Stimulated activated CD8-positive, alpha-beta memory T cell treated with anti-CD3 and anti-CD28 coated beads, Interleukin-4, amount 100 ng/mL, for 1 hour (primary cell): ENCODE measurements at places on chromosomes 6 and 20.

DNA sequence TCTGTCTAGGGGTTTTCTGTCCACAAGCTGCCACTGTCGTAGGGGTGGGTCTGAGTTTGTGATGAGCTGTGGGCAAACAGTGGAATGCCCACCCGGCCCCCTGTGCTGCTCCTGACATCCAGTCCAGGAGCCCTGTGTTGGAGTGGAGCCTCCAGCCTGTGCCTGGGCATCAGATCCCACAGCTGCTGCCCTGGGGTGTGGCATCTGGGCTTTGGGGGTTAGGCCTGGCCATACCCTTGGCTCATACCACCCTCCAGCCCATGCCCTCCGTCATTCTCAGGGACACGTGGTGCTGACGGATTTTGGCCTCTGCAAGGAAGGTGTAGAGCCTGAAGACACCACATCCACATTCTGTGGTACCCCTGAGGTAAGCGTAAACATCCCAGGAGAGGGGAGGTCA is 12.9 kb downstream of the SGK2 start:
- DNase-seq = no peak

DNA sequence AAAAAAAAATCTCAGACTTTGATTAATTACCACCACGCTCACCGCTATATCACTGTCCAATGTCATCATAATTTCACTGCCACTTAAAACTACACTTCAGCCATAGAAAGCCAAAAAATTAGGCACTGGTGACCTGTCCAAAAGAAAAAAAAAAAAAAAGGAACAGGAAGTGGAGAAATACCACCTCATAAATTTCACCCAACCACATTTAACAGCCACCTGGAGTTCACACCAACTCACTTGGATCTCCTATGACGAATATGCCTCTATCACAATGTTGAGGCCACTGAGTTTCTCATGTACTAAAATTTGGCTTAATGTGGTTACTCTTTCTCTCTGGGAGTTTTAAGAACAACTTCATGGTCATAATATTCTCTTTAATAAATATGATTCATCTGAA is 237.5 kb upstream of the RSPO3 start:
- DNase-seq = no peak

DNA sequence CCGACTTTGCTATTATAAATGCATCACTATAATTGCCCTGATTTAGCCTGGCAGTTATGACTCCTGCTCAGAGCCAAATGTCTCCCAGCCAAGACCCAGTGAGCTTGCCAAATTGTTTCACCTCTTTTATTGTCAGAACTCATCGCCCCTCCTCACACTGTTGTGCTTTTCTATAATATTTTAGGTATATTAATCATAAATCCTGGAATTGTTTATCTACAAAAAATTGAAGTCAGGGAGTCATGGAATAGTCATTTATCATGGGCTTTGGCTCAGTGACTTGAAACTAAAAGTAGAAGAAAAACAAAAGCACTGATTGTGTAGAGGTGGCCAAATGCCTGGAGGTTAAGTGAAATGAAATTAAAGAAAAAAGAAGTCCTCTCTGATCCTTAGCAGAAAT is 85.6 kb downstream of the PFDN4 start:
- DNase-seq = no peak

GRCh38 chr6:16769131-16769985 is 8.1 kb upstream of the ATXN1 start:
- DNase-seq = peak; percentile 34

- DNase-seq = no peak
These were observed 314.3 kb upstream of the NT5E start for GRCh38 chr6:85135376-85136094.

- DNase-seq = no peak
These were observed 134.1 kb downstream of the LCA5 start for GRCh38 chr6:79403086-79403485.

GRCh38 chr20:9609887-9610502 is 95.6 kb downstream of the LAMP5 start:
- no peak for DNase-seq

DNA sequence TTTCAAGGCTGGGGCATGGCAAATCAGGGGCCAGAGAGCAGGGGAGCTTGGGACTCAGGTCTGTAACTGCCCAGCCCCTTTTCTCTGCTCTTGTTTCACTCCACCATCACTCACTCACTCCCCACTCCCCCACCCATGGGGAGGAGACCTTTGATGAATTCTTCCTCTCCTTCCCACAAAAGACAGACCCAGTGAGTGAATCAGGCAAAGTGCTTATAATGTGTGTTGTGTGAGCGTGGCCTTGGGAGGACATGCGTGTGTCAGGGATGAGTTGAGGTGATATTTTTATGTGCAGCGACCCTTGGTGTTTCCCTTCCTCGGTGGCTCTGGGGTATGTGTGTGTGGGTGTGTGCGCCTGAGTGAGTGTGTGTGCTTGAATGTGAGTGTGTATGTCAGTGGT is 1.0 kb upstream of the CUL9 start:
- DNase-seq = no peak

GRCh38 chr6:117555882-117556498 is 46.3 kb downstream of the GOPC start:
- peak; percentile 25 for DNase-seq

DNA sequence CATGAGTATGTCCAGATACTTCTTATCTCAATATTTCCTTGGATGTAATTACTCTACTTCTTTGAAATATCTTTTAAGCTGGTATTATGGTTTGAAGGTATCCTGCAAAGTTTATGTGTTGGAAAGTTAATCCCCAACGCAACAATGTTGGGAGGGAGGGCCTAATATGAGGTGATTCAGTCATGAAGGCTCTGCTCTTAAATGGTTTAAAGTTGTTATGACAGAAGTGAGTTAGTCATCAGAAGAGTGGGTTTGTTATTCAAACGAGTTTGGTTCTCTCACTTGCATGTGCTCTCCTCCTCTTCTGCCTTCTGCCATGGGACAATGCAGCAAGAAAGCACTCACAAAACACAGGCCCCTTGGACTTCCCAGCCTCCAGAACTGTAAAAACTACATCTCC is 176.3 kb downstream of the KCNQ5 start:
- no peak for DNase-seq

DNA sequence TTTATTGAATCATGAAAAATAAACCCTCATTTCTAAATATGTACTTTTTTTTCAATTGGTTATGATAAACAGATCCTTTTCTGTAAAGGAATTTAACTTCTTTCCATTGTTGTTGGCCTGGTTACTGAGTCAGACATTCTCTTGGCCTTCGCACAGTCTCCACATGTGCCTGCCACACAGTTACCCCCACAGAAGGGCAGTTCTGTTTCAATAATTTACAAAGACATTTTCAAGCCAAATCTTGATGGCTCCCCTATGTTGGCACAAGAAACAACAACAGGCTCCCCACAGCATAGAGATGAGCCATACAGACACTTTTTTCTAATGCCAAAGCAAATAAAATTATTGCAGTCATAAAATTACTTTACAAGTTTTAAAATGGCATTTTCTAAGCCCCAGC is 55.6 kb upstream of the BEND6 start:
- DNase-seq = no peak

DNA sequence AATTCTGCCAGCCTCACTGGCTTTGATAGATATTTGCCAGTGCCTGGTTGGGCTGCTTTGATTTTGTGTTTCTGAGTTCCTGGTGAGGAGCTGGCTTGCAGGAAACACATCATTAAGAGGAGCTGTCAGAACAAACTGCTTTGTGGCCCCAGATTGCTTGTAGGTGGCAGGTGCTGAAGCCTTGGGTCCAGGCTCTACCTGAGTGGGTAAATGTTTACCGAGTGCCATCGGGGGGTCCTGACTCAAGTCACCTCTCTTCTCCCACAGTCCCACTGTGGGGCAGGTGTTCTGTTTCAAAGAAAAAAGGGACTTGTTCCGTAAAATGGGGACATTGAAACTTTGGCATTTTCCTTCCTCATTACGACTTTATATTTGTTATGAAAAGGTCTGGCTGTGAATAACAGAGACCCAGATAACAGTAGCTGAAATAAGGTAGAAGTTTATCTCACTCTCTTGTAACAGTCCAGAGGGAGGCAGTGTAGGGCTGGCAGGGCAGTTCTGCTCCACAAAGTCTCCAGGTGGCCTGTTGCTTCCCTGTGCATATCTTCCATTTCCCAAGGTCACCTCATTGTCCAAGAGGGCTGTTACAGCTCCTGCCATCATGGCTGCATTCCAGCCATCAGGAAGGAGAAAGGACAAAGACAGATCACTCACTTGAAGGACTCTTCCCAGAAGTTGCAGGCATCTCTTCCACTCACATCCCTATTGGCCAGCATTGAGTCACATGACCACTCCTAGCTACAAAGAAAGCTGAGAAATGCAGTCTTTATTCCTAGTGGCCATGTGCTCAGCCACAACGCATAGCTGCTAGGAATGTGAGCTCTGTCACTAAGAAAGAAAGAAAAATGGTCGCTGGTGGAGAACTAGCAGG is 149.9 kb upstream of the KCNG1 start:
- no peak for DNase-seq

- no peak for DNase-seq
These were observed 110.6 kb upstream of the SIRPA start for GRCh38 chr20:1784586-1784985.

GRCh38 chr6:16391451-16391912 is 153.1 kb downstream of the GMPR start:
- DNase-seq = no peak

DNA sequence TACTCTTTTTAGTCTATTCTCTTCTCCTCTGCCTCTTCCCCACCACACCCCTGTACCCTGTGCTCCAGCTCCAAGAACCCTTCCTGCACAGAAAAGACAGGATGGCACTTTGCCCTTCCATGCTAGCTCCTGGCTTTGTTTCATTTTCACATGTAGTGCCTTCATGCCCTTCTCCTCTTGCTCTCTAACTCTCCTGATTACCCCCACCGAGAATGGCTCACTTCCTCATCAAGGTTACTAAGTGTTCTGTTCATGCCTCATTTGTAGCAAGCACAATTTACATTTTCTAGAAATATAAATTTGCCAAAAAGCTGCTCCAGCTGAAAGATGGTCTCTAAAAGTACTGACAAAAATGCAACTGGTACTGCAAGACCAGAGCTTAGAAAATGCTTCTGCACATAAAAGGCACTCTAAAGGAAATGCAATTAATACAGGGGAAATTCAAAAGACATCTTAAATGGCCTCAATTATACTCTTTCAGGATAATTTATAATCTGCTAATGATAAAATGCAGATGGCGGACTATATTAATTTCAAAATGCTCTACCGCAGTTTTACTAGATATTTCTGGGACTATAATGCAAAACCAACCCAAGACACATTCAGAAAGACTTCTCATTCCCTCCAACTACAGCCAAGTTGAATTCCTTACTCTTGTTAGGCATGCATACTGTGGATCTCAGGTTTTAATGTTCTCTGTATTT is 570.2 kb downstream of the PRKN start:
- DNase-seq = no peak

- no peak for DNase-seq
These were observed 14.2 kb downstream of the DNPH1 start for GRCh38 chr6:43215066-43215465.

DNA sequence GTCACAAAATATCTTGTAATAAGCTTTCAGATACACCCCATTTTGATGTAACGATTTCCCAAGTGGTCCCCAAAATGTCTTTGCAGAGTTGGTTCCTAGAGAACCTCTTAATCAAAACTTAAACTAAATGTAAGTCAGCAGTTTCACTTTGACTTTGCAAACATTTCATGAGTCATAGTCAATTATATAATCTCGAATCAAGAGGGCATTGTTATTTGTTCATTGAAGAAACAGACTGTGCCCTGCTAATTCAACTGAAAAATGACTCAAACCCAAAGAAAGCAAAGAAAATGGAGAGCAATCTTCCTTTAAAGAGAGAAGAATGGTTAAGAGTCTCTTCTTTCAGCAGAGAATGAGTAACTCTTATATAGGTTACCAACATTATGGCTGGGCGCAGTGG is 58.3 kb downstream of the IPCEF1 start:
- DNase-seq = no peak

DNA sequence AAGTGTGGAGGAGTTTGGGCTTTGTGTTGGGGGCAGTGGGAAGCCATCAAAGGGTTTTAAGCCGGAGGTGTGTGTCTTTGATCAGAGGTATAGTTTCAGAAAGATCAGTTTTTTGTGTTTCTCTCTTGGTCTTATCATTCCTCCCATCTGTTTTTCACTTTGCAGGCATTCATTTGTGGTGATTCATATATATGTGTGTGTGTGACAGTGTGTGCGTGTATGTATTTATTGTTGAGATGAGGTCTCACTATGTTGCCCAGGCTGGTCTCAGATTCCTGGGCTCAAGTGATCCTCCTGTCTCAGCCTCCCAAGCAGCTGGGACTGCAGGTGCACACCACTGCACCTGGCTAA is 11.1 kb upstream of the SERINC3 start:
- DNase-seq = no peak
